Upper lobe of right lung (tissue), 1 donor: ENCODE measurements at places on chromosomes 6 and 20. TPM values are rescaled to one million over a fixed set of nuclear protein-coding genes. Genes with fewer than 3 reads are reported as not detected.
A peak's percentile ranks its signal among the peaks of the same experiment; 100 is the strongest.

DNA sequence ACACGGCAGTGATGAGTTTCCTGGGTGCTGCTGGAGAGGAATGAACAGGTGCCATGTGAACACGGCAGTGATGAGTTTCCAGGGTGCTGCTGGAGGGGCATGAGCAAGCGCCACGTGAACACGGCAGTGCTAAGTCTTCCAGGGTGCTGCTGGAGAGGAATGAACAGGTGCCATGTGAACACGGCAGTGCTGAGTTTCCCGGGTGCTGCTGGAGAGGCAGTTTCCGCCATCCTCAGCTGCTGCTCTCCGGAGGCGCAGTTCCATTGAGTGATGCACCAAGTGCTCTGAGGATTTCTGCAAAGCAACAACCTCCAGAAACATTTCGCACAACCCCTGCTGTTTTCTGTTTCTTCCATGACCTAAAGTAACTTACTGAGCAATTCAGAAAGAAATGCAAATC lies 155.4 kb downstream of the SMOC2 start:
- no peak overlapping the region for H3K27ac ChIP-seq
- DNase-seq = no peak
- no peaks in the 10 kb centered on the region for H3K27me3 ChIP-seq
- H3K4me3 ChIP-seq = no peak overlapping the region
- H3K36me3 ChIP-seq = no peaks in the 10 kb centered on the region

RCAN2 gene
- total RNA-seq = 11.7 TPM

SMLR1 gene
- total RNA-seq = not detected

- H3K27me3 ChIP-seq = no peaks in the 10 kb centered on the region
- H3K27ac ChIP-seq = no peak overlapping the region
- no peak overlapping the region for H3K4me3 ChIP-seq
- peaks cover 17% of the 10 kb centered on the region for H3K4me1 ChIP-seq
- no peak for DNase-seq
Measured at GRCh38 chr6:143755301-143755744, 77.6 kb downstream of the PHACTR2 start.

TBC1D7 gene
- 18.1 TPM for total RNA-seq

ALDH5A1 gene
- 15.5 TPM for total RNA-seq

DNA sequence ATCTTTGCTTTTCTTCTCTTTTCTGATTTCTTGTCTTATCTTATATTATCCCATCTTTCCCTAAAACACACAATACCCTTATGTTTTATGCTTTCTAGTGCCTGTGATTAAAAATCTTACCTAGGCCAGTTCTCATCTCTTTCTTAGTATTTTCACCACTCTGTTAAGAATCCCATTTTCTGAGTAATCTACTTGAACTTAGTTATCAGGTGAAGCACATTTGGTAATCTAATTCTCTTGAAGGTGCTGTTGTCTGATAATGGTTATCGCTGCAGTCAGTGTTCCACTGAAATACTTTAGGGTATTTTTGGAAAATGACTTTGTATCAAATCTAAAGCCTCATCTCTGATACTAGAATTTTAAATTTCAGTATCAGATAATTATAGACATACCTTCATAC lies 192.5 kb upstream of the MAN1A1 start:
- no peaks in the 10 kb centered on the region for H3K27me3 ChIP-seq
- H3K27ac ChIP-seq = no peak overlapping the region
- DNase-seq = no peak
- H3K4me1 ChIP-seq = no peaks in the 10 kb centered on the region

GRCh38 chr6:145383428-145383827 lies 351.9 kb downstream of the EPM2A start:
- no peaks in the 10 kb centered on the region for H3K36me3 ChIP-seq
- no peak overlapping the region for H3K4me3 ChIP-seq
- DNase-seq = no peak
- H3K4me1 ChIP-seq = no peaks in the 10 kb centered on the region

AIF1 gene
- 55.3 TPM for total RNA-seq

DLK2 gene
- total RNA-seq = 0.23 TPM

- H3K27ac ChIP-seq = no peak overlapping the region
- H3K36me3 ChIP-seq = no peaks in the 10 kb centered on the region
- no peak overlapping the region for H3K4me3 ChIP-seq
- peak; percentile 28 for DNase-seq
- H3K4me1 ChIP-seq = peaks cover 32% of the 10 kb centered on the region
Measured at GRCh38 chr20:37355252-37356180, 9.6 kb downstream of the SRC start.
